Anterior cingulate cortex (tissue), 58 donors: ENCODE measurements at places on chromosomes 2 and 18.

DNA sequence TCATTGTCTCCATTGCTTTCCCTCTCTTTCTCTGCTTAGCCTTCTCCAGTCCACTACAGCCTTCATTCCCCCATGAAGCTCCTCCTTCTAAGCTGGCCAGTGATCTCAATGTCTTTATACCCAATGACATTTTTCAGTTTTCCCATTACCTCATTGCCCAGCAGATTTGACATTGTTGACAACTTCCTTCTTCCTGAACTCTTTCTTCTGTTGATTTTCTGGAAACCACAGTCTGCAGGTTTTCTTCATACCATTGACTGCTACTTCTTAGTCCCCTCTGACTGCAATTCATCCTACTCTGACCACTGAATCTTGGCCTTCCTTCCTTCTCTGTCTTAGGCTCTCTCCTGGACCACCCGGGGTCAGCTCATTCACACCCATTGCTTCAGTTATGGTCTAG, 22.9 kb upstream of the SPP2 start:
- no peak for DNase-seq

DNA sequence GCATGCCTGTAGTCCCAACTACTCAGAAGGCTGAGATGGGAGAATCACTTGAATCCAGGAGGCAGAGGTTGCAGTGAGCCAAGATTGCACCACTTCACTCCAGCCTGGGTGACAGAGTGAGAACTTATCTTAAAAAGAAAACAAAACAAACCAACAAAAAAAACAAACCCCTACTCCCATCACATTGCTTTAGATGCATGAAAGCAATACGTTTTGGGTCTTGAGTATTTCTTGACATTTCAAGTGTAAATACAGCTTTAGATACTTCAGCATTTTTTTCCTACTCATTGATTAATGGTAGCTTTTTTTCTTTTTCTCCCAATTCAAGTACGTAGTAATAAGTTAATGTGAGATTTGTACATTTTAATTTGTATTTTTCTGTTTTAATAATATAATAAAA, 20.3 kb downstream of the RASGRP3 start:
- DNase-seq, result no peak

DNA sequence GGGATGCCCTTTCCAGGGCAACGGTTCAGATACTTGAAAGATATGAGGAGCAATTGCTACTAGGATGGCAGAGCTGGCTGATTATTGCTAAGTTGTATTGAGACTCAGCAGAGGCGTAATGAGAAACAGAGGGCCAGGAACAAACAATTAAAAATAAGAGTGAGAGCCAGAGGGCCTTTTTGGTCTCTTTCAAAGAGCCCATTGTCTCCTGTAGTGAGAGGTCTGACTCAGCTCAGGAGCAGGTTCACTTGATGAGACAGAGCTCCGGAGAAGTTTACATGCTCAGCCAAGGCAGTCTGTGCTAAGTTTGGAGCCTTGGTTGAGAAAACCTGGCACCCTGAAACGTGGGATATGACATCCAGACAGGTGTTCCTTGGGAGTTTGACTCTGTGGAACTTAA, 303.9 kb upstream of the DLGAP1 start:
- DNase-seq, result no peak

GRCh38 chr2:237068005-237068576, 17.6 kb upstream of the COPS8 start:
- DNase-seq, result no peak

DNA sequence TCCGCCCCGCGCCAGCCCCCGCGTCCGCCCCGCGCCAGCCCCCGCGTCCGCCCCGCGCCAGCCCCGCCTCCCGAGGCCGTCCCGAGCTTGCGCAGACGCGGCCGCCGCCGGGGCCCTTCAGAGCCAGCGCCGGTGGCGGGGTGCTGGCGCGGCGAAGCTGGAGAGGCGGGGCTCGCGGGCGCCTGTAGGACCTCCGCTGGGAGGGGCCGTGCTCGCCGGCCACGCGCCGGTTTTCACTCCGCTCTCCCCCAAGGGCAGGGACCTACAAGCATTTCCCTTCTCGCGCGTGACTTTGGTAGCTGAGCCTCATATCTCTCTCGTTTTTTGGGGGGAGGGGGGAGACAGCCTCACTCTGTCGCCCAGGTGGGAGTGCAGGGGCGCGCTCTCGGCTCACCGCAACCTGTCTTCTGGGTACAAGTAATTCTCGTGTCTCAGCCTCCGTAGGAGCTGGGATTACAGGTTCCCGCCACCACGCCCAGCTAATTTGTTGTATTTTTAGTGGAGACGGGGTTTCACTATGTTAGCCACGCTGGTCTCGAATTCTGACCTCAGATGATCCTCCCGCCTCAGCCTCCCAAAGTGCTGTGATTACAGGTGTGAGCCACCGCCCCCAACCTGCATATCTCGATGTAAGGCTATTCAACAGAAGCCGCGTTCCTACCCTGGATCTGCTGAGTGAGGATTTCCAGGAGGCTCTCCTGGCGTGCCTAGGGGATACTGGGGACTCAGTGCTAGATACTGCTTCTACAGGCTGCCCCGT, at the start of gene ZNF514:
ZNF514 (minus strand) TSS at position 159 of the 760 bp plus-strand sequence. CDS start 6,595 bp downstream, outside the sequence.
- peak; percentile 84 for DNase-seq

- no peak for DNase-seq
Observed at GRCh38 chr18:23223641-23224040, 88.4 kb downstream of the CABLES1 start.

- no peak for DNase-seq
Observed at GRCh38 chr2:102636283-102636907, 17.0 kb downstream of the SLC9A2 start.

DNA sequence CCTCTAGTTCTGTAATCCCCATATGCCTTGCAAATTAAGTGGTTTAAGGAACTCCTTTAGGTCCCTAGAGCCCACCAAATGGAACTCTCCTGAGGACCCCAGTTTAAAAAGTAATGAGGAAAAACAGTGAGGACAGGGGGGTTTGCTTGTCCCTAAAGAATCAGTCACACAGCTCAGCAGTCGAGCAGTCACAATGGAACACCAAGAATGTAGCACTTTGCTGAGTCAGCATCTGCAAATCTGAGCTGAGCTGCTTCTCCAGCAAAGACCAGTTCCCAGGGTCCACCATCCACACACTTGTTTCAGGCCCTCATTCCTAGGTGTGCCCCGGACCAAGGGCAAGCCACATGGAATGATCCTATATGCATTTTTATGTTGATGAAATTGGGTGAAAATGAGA, 46.2 kb upstream of the NEDD4L start:
- no peak for DNase-seq

GRCh38 chr2:237512774-237513466, 25.9 kb downstream of the MLPH start:
- peak; percentile 77 for DNase-seq

DNA sequence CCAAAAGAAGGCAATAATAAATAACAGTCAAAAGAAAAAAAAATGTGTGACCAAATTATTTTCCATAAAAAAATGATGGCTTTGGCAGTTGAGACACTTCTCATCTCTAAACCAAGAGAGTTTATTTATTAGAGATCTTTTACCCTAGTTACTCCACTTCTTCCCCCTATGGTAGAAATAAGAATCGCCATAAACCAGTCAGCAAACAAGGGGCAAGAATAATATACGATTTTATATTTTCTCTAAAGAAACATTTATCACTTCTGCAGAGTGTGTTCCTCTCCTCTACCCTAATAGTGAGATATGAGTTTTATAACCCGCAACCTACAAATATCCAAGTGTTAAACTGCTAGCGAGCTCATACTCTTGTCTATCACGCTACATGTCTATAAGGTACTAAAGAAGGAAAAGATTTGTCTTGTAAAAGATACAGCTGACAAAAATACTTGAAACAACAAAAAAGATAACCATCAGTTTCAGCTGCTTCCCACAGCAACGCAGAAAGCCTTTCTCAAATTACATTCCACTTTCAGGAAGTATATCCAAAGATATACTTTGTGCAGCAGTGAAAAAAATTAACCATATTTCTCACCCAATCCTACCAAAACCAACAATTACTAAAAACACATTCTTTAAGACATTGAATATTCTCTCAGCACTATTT, 2.3 kb downstream of the RNF103 start:
- no peak for DNase-seq

- no peak for DNase-seq
Observed at GRCh38 chr2:195490319-195490718, 166.7 kb upstream of the SLC39A10 start.

- DNase-seq, result no peak
Observed at GRCh38 chr18:56115071-56116015, 523.0 kb downstream of the TXNL1 start.

DNA sequence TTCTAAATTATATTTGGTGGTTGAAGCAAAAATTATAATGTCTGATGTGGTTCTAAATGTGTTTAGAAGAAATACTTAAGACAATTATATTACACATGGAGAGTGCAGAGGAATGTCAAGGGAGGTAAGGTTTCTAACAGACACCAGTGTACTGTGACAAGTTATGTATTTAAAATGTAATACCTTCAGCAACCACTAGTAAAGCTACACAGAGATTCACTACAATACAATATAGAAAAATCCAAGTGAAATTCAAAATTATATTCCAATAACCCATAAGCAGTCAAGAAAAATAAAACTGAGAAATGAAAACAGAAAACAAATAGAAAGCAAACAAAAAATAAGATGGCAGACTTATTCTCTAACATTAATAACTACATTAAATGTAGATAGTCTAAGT, 249.5 kb upstream of the KLHL14 start:
- DNase-seq, result no peak

DNA sequence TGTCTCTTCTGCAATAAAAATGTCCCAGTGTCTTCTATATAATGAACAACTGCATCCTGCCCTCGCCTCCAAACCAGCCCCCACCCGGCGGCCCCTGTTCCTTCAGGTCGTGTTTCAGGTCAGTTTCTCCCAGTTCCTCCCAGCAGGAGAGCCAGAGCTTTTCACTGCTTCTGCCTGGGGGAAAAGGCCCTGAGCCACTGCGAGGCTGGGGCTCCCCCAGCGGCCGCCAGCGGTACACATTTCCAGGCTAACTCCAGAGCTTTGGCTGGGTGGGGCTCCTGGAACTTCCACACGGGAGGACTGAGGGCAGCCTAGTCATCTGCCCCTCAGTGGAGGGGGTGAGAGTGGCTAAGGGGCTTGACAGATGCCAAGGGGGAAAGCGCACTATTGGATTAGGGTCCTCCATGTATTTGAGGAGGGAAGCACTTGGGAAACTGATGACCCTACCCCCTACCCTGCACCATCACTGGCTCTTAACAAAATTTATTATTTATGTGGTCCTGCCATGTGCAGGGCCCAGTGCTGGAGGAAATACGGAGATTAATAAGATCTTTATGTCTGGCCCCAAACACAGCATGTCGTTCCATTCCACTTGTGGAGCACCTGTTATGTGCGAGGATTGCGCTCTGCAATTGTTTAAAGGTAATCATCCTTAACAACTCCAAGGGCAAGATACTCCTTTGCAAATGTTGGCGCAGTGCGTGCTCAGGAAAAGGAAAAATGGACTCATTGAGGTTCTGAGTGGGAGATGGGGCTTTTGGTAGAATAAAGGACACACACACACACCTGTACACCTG, 17.3 kb upstream of the CYS1 start:
- peak; percentile 25 for DNase-seq

DNA sequence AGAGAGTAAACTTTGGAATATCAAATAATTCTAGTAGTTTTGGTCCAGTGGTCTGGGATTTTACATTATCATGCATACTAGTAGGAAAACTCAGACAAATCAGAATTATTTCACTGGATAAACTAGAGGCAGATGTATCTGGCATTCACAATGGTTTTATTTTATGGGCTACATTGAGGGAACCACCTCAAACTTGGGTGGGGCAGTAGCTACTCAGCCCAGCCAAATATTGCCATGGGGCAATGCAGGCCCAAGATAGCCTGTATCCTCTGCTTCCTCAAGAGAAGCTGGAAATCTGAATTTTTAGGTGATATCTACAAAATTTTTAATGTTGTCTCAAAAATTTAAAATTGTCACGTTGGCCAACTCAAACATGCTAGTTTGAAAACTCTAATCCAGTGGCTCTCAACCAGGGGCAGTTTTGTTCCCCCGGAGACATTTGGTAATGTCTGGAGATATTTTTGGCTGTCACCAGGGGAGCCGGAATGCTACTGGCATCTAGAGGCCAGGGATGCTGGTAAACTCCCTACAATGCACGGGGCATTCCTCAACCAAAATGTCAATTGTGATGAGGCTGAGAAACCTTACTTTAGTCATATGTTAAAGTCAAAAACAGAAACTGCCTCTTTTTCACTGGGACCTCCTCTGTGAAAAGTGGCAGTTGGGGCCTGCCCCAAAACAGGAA, 172.8 kb upstream of the SPRED2 start:
- no peak for DNase-seq

- no peak for DNase-seq
Observed at GRCh38 chr2:189580241-189580651, 340 bp downstream of the SLC40A1 start.

GRCh38 chr2:52260904-52261303, 1229.0 kb upstream of the NRXN1 start:
- DNase-seq, result no peak

- no peak for DNase-seq
Observed at GRCh38 chr2:208350610-208351009, 56.0 kb upstream of the PTH2R start.

DNA sequence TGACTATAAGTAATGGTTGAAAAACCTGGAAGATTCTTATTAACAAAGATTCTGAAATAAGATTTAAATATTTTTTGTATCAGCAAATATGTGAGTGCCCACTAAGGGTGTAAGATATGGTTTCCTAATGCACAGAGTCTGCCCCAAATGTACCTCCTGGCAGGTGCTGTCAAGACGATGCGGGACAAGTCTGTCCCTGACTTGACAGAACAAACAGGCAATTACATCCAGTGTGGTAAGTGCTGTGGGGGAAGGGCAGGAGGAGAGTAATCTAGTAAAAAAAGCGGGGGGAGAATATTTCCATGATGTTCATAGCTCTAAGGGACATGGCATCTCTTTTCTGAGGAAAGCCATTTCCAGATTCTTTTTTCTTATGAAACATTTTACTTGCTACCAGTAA, 127.5 kb downstream of the COL4A4 start:
- DNase-seq, result no peak

DNA sequence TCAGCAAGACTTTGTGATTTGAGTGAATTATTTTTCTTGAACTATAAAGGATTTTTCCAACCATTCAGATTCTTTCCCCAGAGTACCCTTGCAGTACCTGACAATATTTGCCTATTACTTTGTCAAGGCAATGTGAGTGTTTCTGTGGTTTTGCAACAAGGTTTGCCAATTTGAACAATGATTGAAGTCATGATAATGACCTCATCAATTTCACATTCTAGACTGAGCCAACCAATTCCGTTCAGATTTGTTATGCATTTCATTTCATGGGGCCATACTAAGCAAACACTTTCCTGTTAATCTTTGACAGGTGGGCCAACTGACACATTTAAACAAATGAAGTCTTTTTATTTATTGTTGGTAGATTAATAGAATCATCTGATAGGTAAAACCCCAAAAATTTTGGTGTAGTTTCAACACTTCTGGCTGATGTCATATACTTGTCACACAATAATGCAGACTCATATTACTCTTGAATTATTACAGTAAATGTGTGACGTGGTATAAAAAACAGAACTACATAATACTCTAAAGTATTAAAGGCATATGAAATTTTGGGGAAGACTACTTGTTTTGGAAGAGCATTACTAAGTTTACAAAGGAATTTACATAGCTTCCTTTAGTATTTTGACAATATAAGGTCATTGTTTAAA, 526.4 kb downstream of the DPP10 start:
- DNase-seq, result no peak

- DNase-seq, result no peak
Observed at GRCh38 chr18:13159579-13159978, 59.0 kb upstream of the LDLRAD4 start.
